ENCODE measurements at places on chromosomes 13 and 19.

DNA sequence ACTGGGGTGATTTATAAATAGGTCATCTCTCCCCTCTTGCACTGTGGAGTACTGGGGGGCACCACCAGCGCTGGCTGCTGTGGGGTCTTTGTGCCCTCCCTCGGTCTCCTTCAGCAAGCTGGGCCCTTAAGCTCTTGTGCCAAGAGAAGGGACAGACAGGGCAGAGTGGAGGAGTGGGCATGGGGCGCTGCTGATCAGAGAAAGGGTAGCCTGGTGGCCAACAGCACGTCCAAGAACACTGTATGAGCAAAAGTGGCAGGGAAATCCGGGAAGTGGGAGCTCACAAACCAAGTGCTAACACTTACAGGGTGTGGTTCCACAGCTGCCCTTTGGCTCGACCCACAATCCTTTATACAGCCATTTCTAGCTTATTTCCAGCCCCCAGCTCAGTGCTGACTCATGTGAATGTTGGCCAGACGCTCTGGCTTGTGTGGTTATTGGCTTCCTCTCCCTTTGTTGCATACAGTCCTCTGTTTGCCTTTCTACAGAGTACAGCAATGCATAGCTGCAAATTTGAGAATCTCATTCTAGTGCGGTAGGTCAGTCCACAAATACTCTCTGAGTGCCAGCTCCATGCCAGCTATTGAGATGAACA is 298.8 kb downstream of the SHISA2 start:
- peak; percentile 38 for DNase-seq

DNA sequence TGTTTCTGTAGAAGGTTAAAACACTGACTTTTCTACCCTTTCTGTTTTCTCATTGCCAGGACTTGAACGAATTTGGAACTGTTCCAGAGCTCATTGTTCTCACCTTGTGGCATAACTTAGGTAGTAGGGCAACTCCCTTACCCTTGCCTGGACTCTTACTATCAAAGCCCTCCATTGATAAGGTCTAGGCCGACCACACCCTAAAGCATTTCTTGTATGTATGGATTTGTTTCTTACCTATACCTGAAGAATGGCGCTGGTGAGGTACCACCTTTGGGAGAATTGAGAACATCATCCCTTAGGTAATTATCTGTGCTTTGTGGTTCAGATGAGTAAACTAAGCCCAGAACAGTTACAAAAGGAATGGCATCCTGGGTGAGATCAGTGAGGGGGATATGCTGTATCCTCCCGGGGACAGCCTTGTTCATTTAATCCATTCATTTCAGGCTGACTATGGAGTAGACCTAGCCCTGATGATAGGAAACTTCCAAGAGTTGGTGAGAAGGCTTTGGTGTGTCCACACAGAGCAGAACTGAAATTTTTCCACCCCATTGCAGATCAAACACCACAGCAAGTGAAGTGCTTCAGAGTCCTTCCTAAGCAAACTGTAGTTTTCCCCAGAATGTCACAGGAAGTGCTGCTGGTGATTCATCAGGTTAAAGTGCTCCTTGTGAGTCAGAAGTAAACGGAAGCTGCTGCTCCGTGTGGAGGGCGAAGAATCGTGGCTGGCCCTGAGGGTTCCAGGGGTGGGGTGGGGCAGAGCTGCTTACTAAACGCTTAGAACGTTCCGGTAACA is 113.0 kb downstream of the TEX26 start:
- DNase-seq: peak; percentile 87

DNA sequence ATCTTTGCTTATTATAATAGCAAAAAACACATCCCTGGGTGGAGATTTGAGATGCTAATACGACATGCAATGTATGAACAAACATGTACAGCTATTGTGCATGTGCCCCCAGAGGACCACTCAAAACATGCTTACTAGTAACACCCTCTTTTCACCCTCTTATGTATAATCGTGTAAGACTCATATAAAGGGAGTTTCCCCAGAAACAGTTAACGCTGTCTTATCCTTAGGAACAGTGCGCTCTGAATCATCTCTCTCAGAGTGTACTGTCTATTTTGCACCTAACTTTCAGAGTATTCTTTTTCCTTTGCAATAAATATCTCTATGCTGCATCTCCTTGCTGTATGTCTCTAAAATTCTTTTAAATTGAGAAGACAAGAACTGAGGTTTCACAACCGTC is 2604.0 kb downstream of the PCDH9 start:
- DNase-seq: no peak

- DNase-seq: no peak
Measured at GRCh38 chr13:50122455-50122854, 107.2 kb downstream of the KCNRG start.

DNA sequence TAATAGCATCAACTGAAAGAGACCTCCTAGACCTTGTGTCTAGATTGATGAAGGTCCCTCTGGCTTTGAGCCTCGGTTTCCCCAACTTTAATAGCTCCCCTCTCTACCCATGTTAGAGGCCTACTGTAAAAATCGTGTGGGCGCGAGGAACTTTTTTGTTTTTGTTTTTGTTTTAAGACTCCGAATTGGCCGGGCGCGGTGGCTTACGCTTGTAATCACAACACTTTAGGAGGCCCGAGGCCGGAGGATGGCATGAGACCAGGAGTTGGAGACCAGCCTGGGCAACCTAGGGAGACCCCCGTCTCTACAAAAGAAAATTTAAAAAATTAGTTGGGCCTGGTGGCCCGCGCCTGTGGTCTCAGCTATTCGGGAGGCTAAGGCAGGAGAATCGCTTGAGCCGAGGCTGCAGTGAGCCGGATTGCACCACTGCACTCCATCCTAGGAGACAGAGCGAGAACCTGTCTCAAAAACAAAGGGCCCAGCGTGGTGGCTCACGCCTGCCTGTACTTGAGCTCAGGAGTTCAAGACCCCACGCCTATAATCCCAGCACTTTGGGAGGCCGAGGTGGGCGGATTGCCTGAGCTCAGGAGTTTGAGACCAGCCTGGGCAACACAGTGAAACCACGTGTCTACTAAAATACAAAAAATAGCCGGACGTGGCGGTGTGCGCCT is 858 bp upstream of the PPP6R1 start:
- no peak for DNase-seq

DNA sequence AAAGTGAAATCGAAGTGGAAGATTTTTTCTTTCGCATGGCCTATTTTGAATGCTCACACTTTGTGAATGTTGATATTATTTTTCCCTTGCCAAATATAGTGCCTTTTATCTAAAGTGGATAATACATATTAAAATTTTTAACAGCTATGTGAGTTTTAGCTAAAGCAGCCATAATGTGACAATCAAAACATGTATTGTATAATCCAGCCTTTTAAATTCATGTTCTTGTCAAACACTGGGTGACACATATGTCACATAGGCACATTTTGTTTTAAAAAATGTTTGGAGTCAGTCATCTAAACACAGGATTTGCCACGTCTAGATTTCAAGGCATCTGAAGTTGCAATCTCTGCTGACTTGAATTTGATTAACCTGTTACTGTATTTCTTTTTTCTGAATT is 1256.6 kb downstream of the SLITRK1 start:
- no peak for DNase-seq

GRCh38 chr13:111322916-111323331 is 2.5 kb downstream of the TEX29 start:
- no peak for DNase-seq

DNA sequence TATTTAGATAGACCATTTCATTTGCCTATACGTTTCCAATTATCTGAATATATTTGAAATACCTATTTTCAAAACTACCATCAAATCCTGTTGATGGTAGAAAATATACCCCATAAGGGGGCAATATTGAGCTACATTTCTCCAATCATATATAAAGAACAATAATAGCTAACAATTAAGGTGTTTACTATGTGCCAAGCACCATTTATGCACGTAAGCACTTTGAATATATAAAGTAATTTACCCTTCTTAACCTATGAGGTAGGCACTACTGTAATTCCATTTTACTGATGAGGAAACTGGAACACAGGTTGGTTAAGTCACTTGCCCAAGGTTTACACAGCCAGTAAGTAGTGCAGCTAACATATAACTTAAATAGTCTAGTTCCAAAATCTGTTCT is 79.2 kb downstream of the UBL3 start:
- peak; percentile 31 for DNase-seq

- no peak for DNase-seq
Measured at GRCh38 chr13:49690133-49690994, 922 bp downstream of the EBPL start.

- no peak for DNase-seq
Measured at GRCh38 chr19:6141217-6141616, 5.8 kb downstream of the ACSBG2 start.

- no peak for DNase-seq
Measured at GRCh38 chr13:51066091-51066831, 44.8 kb downstream of the C13orf42 start.

- DNase-seq: no peak
Measured at GRCh38 chr13:33976965-33977364, 159.0 kb downstream of the RFC3 start.

- DNase-seq: no peak
Measured at GRCh38 chr19:16589917-16590316, 17.7 kb upstream of the SLC35E1 start.

DNA sequence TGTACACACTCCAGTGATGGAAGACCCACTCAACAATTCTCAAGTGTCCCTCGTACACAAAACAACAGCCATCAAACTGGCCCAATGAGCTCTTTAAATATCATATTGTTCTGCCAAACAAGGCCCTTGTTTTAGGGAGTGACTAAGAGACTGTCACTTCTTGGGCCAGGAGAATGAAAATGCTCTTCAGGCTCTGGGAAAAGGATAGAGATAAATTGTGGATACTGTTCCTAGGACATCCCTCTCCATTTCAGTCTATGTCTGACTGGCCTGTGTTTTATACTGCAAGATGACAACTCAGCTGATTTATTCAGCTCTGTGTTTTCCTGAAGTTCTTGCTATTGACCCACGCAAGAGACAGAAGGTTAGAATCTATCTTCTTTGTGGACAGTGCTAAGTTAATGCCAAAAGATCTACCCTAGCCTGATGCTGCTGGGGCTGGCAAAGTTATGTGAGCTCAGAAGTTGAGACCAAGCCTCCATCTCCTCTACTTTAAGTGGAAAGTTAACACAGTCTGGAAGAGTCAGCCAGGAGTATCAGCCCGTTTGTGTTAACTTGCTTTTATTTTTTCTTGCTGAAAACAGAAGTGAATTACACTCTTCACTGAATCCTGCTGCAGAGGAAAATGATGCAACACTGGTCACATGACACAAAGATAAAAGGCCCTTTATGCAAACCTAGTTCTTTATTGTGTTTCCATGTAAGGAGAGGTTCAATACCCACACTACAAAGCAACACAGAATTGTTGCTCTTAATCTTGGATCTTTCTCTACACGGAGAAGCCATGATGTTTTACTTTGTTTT is 14.6 kb downstream of the FRY start:
- no peak for DNase-seq

GRCh38 chr13:91546900-91547299 is 148.5 kb downstream of the GPC5 start:
- DNase-seq: no peak

GRCh38 chr13:93624311-93624777 is 397.7 kb downstream of the GPC6 start:
- no peak for DNase-seq

- no peak for DNase-seq
Measured at GRCh38 chr13:30978981-30979956, 46.8 kb downstream of the TEX26 start.

GRCh38 chr19:2627855-2628254 is 74.6 kb downstream of the GNG7 start:
- DNase-seq: no peak

- no peak for DNase-seq
Measured at GRCh38 chr19:55355213-55355821, 798 bp upstream of the COX6B2 start.

DNA sequence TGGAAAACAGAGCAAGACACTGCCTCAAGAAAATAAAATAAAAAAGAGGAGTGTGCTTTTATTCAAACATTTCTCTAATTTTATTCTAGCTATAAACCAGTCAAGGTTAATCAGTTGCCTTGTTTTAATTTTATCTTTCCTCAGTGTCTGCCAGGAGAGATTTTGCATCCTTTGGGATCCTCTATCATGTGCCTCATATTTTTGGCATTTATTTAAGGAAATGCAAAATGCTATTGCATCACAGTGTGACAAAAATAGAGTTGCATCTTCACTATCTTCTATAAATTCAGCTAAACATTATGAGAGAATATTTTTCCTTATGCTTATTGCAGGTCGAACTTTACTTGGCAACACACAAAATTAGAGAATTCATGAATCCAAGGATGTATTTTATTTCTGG is 639.0 kb upstream of the KLF12 start:
- no peak for DNase-seq

GRCh38 chr13:105153611-105154010 is 1381.9 kb downstream of the EFNB2 start:
- peak; percentile 46 for DNase-seq

DNA sequence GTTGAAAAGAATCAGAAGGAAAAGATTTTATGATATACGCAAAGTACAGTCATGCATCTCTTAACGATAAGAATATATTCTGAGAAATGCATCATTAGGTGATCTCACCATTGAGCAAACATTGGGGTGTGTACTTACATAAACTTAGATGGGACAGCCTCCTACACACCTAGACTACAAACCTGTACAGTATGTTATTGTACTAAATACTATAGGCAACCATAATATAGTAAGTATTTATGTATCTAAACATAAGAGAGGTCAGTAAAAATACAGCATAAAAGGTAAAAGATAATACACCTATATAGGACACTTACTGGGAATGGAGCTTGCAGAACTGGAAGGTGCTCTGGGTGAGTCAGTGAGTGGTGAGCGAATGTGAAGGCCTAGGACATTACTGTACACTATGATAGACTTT is 254.6 kb downstream of the SPRY2 start:
- no peak for DNase-seq

GRCh38 chr13:110136660-110137585 is 170.0 kb downstream of the COL4A1 start:
- DNase-seq: no peak

GRCh38 chr13:97438856-97439595 is 5.1 kb downstream of the RAP2A start:
- no peak for DNase-seq

GRCh38 chr13:33349288-33349985 is 63.9 kb upstream of the STARD13 start:
- no peak for DNase-seq

GRCh38 chr19:1591421-1592023 is 1.1 kb downstream of the MBD3 start:
- no peak for DNase-seq

DNA sequence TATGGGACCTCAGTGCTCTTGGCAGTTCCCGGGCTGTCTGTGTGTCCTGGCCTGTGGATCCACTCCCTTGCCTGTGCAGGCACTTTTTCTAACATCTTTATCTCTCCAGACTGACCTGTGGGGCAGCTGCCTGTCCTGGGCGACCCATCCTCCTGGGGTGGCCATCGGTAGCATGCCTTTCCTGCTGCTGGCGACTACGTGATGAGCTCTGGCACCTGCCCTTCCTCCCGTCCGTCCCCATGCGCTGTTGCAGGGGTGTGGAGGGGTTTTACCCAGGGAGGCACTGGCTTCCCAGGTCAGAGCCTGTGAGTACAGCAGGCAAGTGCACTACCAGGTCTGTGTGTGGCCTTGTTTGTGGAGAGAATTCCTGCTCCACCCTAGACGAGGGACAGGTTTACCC is 93.3 kb downstream of the KDM4B start:
- no peak for DNase-seq
